ENCODE measurements at places on chromosomes 7 and 10. TPM values are rescaled to one million over a fixed set of nuclear protein-coding genes. Genes with fewer than 3 reads are reported as not detected.

- DNase-seq: no peak
Measured at GRCh38 chr7:155336812-155337602, 39.3 kb downstream of the INSIG1 start.

Gene OR6B1
- not detected for total RNA-seq

GRCh38 chr10:79427965-79428364, 17.5 kb downstream of the ZCCHC24 start:
- no peak for DNase-seq

GRCh38 chr10:116055917-116056252, 217.1 kb downstream of the GFRA1 start:
- no peak for DNase-seq

DNA sequence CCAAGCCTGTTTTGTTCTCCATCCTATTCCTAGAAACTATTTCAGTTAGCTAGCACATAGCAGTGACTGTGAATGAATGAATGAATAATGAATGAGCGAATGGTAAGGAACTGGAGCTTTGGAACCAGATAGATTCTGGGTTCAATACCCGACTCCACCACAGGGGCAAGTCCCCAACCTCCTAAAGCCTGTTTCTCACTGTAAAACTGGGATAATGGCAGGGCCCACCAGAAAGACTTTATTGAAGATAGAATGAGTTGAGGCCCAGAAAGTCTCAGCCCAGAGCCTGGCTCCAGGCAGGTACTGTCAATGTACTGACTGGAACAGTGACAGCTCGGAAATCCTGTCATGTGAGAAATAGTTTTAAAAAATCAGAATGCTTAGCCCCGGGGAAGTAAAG, 1.1 kb upstream of the CDH23 start:
- no peak for DNase-seq

DNA sequence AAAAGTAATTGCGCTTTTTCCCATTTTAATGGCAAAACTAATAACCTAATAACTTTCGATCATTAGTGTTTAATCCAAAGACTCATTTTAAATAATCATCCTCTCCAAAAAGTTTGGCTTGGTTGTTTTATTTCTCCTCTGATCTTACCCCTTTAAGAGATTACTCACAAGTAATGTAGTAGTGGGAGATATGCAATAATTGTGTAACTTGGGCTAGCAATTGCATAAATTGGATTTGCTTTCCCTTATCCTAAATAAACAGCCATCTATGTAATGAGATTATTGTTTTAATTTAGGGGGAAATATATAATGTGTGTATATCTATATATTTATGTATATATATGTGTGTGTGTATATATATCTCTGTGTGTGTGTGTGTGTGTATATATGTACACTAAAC, 82.5 kb downstream of the RNLS start:
- DNase-seq: no peak

- DNase-seq: no peak
Measured at GRCh38 chr7:130959743-130960207, 225.8 kb upstream of the KLF14 start.

- DNase-seq: no peak
Measured at GRCh38 chr7:44750921-44751571, 2.4 kb downstream of the ZMIZ2 start.

Gene CALML3
- total RNA-seq: 43.4 TPM

Gene CHST3
- 16.6 TPM for total RNA-seq

GRCh38 chr7:134874407-134874806, 95.0 kb downstream of the CALD1 start:
- DNase-seq: no peak

- DNase-seq: no peak
Measured at GRCh38 chr7:6636741-6637543, at the start of gene ZNF316. Gene ZNF316 (plus strand): TSS chr7:6637318. CDS start chr7:6642410, 5,092 bp downstream.

DNA sequence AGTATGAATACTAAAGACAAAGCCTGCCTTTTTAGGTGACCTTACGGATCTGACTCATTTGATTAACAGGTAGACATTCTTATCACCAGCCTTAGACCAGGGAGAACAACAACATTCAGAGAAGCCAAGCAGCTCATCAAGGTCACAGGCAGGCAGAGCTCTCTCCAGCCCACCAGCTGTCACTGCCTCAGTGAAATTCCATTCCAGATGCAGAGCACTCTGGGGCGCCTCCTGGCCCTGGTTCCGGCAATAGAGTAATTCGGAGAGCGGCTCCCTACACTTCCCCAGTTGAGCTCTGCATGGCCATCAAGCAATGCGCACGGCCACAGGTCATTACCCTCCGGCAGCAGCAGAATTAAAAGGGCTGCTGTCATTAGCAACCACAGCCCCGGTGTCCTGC, 164.7 kb downstream of the TCERG1L start:
- DNase-seq: no peak

- no peak for DNase-seq
Measured at GRCh38 chr7:43653891-43654504, 71.1 kb downstream of the STK17A start.

- DNase-seq: no peak
Measured at GRCh38 chr10:123997486-123998196, 95.8 kb downstream of the CHST15 start.

- DNase-seq: no peak
Measured at GRCh38 chr7:133060004-133060403, 21.9 kb downstream of the CHCHD3 start.

DNA sequence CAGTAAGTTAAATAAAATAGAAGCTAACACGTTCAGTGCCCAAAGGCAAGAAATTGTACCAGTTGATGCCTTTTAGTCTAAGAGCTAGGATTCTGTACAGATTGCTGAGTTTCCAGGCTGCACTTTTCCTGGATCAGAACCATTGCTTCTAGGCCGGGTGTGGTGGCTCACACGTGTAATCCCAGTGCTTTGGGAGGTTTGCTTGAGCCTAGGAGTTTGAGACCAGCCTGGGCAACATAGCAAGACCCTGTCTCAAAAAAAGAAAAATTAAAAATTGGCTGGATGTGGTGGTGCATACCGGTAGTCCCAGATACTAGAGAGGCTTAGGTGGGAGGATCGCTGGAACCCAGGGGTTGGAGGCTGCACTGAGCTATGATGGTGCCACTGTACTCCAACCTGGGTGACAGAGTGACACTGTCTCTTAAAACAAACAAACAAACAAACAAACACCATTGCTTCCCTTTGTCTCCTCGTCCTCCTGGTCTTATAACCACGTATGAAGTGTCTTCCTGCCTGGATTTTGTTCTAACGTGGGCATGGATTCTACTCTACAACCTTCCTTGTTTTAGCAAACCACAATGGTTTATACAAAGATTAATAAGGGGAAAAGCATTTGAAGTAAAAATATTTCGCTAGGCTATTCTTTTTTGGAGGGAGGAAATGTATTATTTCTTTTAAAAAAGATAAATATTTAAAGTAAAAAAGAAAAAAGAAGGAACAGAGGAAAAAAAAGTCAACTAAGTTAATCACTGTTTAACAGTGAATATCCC, 9.7 kb upstream of the CCNY start:
- no peak for DNase-seq

DNA sequence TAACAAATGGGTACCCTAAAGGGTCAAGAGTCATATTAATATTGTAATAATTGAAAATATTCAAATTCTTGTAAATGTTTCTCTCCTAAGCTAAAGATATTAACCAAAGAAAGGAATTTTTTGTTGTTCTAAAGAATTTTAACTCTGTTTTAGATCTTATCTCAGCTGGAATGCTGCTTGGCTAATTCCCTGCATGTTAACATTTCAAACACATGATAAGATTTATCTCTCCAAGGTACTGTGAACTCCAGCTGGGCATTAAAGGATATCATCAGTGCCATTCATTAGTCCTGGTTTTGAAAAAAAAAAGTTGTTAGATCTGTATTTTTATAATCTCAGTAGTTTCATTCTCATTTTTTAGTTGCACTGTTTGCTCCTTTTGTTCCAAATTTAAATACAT, 76.9 kb downstream of the MAPK8 start:
- no peak for DNase-seq

DNA sequence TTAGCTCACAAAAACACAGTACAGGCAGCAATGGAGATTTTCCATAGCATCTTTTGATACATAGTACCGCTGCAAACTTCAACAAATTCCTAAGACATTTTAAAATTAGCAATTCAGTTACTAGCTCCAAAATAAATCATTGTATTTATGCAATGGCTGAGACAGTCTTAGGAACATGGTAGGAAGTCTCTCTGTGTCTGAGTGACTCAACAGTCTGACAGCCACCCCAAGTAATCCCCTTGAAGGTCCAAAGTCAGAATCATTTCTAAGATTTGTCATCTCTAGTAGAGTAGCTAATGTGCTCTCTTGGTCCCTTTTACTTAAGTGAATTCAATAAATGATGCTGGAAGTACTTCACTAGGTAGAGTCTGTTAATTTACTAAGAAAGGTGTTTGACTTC, 93.8 kb upstream of the NOBOX start:
- no peak for DNase-seq
